C1 segment of cervical spinal cord (tissue), 14 donors: ENCODE measurements at places on chromosomes 16 and 17.

DNA sequence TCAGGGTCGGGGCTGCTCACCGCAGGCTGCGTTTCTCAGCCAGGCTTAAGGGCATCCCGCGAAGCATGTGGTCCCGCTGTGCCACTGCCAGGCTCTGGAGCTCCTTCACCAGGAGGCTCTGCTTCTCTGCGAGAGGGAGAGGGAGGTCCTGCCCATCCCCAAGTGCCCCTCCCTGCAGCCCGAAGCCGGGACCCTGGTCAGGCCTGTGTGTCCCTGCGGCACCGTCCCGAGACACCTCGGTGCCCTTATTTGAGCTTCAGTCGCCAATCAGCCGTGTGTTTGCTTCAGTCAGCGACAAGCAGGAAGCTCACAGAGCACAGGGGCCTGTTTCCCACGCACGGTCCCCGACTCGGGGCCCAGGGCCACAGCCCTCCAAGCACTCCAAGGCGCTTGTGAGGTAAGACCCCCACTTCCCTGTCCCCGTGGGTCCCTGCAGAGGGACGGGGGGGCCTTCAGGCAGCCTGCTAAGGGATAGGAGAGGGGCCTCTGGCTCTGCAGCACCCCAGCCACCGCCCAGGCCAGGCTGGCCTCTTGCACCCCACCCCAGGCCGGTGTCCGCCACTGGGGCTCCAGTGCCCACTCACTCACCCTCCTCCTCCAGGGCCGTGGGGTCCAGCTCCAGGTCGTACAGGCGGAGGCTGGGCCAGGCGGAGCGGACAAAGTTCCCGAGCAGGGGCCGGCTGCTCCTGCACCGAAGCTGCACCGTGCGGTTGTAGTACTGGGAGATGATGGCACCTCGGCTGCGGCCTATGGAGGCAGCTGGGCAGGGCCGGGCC, 3.2 kb downstream of the TMC6 start:
- DNase-seq: no peak

DNA sequence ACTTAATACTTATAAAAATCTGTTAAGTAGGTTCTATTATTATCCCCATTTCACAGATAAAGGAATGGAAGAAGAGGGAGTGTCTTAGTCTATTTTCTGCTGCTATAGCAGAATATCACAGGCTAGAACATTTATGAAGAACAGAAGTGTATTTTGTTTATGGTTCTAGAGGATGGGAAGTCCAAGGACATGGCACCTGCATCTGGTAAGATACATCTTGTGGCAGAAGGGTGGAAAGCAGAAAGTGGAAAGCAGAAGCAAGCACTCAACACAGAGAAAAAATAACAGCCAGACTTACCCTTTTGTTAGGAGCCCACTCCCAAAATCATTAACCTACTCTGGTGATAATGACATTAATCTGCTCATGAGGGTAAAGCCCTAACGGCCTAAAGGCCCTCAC, 422.4 kb downstream of the NPIPA8 start:
- no peak for DNase-seq

- DNase-seq: no peak
Observed at GRCh38 chr16:27823421-27823820, 240.1 kb downstream of the GSG1L start.

DNA sequence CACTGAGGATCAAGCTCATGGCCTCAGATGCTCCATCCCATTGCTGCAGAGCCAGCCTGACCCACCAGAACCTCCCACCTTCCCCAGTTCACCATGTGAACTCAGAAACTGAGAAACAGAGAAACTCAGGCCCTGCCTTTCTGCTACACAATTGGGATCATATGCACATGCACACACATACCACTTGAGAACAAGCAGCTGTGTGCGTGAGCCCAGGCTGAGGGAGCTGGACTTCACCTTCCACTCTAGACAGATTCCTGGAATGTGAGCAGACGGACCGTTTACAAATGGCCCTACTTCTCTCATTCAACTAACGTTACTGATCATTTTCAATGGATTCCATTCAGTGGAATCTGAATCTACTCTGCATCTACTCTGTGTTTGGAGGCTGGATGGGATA, 1.7 kb upstream of the SPEM2 start:
- DNase-seq: no peak
